Skin of body (tissue), 3 donors: ENCODE measurements at places on chromosomes 7 and 10.

GRCh38 chr7:131106681-131107336 lies 220.9 kb upstream of the MKLN1 start:
- DNase-seq: no peak

DNA sequence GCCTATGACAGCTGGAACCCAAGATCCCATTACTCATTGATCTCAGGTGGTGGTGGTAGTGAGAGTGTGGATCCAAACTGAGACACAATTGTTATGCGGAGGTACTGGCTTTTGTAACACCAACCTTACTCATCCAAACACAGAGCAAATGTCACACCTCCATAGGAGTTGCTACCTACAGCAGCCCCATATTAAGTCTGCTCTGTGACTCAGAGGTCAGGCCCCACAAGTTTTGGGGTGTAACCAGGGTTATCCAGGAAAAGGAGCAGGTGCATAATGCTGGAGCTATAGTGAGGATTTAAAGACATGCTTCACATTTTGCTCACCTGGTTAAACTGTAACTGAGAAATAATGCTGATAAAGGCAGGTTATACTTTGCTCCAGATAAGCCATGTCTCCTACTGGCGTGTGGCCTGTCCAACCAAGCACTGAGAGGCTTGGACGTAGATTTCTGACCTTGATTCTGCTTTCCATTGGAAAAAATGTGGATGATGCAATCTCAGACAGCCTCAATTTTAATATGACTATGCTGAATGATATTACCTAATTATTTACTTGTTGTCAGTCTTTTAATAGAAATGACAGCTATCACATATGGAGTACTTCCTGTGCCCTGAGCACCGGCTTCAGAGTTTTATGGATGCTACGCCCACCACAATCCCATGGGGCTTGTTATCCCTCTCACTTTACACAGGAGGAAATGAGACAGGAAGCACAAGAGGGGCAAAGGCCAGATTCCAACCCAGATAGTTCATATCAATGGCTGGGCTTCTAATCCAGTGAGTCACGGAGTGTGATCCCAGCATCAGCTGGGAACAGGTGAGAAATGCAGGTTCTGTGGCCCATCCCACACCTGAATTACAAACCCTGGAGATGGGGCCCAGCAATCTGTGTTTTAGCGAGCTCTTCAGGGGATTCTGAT lies 181.3 kb downstream of the CHN2 start:
- DNase-seq: no peak

GRCh38 chr10:28411648-28412047 lies 108.8 kb upstream of the MPP7 start:
- DNase-seq: no peak

GRCh38 chr7:27235387-27236311 lies 7.0 kb upstream of the EVX1 start:
- DNase-seq: no peak

DNA sequence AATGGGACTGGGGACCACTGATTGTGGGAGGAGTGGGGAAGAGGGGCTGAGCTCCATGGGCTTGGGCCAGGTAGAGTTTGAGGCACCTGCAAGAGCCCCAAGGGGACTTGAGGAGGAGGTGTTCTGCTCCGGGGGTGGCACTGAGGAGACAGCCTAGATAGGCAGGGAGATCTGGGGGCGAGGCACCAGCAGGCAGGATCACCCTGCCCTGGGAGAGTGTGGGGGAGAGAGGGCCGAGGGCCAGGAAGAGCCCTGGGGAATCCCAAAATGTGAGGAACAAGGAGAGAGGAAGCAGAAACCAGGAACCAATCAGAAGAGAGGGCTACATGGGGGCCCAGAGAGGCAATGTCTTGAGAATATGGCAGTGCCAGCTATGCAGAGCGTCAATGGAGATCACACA lies 34.6 kb downstream of the LEP start:
- DNase-seq: no peak
